ENCODE measurements at places on chromosomes 5 and 9.

- DNase-seq, result no peak
These were observed 114.5 kb upstream of the WWC1 start for GRCh38 chr5:168176941-168177340.

- no peak for DNase-seq
These were observed 11.7 kb downstream of the BICD2 start for GRCh38 chr9:92752812-92753404.

DNA sequence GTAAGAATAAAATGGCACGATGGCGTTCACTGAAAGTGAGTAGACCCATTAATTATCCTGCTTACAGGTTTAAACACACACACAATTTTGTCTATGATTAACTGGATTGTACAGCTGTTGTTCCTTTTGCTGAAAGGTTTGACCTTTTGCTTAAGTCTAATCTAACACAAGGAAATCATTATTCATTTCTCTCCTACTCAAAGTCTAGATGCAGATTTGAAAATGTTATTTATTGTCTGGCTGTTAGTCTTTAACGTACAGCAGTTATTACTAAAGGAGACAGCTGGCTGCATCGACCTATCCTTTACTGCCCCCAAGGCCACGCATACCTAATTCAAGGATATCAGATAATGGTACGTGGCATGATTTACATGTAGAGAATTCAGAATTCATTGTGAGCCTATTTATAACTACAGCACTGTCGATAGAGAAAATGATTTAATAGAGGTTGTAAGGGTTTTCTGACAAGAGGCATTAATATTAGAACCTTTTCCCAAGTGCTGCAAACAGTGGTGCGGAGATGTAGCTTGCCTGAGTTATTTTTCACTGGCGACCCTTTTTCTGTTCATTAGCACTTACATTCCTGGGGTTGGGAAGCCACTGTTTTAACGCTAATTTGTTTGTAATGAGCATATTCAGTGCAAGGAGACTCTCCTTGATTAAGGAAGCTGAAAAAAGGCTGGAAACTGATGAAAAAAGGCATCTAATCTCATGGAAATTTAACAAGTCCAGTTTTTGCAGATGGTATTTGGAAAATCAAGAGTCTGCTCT is 368.4 kb upstream of the GRAMD2B start:
- DNase-seq, result no peak

- no peak for DNase-seq
These were observed 15.5 kb upstream of the CTSL start for GRCh38 chr9:87710443-87710842.

GRCh38 chr5:159226451-159226850 is 17.1 kb upstream of the RNF145 start:
- no peak for DNase-seq

GRCh38 chr5:68303754-68304420 is 88.3 kb downstream of the PIK3R1 start:
- no peak for DNase-seq

DNA sequence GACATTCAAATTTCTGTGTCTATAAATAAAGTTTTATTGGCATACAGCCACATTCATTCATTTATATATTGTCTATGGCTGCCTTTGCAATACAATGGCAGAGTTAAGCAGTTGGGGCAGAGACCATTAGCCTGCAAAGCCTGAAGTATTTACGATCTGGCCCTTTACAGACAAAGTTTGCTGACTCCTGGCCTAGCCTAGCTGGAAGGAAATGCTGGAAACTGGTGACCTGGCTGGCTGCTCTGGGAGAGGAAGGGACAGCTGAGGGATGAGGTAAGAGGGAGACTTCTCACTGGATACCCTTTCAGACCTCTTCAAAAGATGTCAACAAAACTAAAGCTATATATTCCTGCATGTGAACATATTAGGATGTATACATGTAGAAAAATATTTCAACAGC is 66.0 kb upstream of the PPARGC1B start:
- DNase-seq, result no peak

DNA sequence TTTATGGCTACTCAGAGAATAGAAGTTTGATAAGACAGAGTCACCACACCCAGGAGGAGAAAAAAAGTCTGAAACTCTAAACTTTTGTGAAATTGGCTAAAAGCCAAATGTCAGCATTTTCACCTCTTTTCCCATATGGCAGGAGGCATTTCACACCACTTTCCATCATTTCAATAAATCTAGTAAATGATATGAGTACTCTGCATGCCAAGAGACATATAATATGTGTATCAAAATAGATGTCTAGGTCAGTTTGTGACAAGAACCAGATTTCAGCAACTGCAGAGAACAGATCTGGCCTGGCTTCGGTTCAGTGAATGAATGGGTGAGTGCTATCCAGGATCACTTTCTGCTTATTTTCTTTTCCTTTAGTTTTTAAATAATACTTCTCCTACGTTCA is 470.8 kb downstream of the ENC1 start:
- DNase-seq, result no peak

- DNase-seq, result no peak
These were observed 80.9 kb downstream of the ADAMTS16 start for GRCh38 chr5:5220901-5221631.

DNA sequence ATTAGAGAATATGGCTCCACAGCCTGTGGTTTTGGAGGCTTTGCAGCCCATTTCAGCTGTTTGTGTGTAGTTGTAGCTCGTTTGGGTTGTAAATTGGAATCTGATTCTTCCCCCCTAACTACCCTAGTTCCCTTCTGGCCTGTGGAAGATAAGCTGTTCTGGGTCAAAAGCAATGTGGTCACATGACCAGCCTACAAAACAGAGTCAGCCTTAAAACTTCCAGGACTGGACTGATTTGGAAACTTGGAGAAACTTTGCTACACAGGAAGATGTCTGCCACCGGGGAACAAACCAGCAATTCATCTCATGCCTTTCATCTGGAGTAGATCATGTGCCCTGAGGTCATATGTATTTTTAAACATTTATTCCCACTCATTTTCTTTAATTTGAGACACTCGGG is 83.8 kb downstream of the DAPK1 start:
- no peak for DNase-seq

DNA sequence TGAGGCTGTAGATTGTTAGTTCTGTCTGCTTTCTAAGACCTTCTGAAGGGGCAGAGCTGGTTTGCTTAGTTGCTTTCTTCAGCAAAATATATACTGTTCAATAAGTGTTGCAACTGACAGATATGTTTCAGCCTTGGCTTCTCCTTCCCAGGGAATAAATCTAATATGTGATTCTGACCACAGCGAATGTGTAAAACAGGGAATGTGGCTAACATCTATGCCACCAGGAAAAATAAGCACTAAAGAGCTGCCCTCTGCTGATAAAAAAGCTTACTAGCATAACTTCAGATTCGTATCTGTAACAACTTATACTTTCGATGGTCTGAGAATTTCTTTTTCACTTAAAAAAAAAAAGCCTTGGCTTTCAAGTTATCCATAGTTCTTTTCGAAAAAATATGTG is 13.0 kb upstream of the OSMR start:
- no peak for DNase-seq

DNA sequence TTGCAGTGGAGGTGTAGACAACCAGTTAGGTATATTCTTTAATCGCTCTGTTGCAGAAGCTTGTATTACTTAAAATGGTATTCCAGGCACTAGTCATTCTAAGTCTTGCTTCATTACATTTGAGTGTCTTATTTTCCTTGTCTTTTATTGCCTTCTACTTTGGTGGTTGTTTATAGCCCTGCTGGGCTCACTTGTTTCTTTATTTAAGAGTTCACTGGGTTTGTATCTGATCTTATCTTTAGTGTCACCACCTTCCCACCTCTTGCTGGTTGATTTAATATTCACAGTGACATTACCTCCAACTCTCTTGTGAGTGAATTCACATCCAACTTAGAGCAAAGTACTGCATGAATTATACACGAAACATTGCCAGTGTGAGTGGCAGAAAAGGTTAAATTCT is 83.6 kb upstream of the BNC2 start:
- DNase-seq, result no peak

DNA sequence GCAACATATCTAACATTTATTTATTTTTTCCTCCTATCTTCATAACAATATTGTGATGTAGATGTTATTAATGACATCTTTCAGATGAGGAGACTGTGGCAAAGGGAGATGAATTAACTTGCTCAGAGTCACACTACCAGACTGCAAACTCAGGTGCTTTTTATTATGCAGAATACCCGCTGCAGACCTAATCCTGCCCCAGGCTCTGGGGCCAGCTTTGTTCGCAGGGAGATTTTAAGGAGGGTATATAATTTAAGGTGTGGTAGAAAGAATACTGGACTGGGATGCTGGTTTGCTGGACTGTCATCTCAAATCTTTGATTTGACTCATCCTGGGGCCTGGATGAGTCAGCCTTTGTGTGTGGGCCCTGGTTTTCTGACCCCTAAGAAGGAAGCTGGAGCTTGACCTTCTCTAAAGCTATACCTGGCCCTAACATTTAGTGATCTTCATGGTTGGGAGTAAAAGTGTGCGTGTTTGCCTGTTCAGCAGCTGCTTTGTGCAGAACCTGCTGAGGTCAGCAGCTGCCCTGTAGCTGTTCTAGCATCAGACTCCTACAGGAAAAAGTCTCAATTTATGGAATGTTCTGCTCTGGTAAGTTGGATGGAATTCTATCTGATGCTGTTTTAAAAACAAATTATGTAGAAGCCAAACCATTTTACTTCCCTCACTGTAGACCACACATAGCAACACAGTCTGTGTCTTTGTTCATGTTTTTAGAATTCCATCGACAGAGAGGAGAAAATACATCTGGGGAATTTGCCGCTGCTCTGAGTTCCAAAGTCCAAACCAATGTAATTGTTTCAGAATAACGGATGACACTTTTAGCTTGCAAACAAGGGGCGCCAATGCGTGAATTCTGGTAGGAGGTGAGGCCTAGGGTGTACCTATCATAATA is 4.5 kb downstream of the SLC36A1 start:
- DNase-seq, result no peak

GRCh38 chr9:109599711-109600110 is 101.6 kb upstream of the PTPN3 start:
- DNase-seq, result no peak

DNA sequence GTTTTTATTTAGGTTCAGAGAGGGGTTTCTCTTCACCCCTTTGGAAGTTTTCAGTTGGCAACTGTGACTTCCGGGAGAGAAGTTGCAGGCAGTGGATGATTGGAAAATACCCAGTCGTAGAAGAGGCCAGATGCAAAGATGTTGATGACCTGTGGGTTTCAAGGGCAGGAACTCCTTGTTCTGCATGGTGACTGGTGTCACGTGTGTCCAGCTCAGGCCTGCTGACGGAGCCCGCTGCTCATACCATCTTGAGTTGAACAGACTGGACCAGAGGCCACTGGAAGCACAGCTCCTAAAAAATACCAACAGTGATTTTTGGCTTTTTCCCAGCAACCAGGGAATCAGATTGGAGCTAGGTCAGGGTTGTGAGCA is 243.9 kb upstream of the KLF4 start:
- no peak for DNase-seq

DNA sequence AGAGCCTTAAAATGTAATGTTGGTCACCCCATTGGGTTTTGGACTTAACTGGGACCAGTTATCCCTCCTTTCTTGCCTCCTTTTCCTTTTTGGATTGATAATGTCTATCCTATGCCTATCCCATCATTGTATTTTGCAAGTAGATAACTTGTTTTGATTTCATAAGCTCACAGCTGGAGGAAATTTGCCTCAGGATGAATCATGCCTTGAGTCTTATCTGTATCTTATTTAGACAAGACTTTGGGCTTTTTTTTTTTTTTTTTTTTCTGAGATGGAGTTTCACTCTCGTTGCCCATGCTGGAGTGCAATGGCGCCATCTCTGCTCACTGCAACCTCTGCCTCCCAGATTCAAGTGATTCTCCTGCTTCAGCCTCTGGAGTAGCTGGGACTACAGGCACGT is 443.3 kb downstream of the DNAH5 start:
- no peak for DNase-seq
